ENCODE measurements at places on chromosomes 7 and 10.

DNA sequence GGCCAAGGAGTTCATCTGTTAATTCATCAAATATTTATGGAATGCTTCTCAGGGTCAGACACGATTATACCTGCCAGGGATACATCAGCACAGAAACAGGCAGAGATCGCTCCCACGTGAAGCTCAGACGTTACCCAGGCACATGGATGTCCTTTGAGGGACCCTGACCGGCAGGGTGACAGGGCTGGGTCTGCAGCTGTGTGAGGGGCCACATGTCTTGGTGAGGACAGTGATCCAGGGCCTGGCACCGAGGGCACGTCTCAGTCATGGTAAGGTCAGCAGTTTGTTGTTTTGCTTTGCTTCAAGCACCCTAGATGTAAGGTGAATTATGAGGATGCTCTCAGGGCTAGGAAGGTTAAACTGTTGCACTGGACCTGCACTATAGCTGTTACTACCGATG, 227.9 kb downstream of the WDR37 start:
- no peak for DNase-seq

DNA sequence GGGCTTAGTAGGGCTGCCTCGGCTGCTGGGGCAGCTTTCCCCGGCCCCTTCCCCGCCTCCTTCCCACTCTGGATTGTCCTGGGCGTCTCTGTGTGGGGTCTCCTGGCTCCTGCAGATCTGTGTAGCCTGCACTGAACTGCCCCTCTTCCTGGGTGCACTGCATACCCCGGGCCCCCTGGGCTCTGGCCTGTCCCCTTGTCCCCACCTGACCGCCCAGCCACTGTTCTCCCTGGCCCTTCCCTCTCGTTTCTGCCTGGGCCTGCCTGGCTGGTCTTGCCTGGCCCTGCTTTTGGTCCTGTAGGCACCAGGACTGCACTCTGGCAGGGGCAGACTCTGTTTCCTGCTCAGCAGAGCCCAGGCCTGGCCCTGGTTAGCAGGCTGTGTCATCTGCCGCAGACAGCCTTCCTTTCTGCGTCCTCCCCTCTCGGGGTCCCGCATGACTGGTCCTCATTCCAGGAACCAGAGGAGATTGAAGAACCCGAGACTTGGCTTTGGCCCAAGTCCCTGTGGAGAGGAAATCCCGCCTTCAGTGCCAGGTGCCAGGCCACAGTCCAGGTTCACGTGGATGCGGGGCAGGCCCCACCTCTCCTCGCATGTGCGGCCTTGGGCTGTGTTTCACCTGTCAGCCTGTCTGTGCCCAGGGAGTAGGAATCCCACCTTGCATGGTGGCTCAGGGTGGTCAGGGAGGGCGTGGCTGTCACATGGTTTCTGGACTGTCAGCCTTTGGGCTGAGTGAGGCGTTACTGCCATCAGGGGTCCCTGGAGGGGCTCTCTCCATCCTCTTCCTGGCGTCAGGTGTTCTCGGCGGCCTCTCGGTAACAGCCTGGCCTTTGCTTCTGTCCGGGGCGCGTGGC, 9.2 kb downstream of the INPP5A start:
- peak; percentile 55 for DNase-seq

DNA sequence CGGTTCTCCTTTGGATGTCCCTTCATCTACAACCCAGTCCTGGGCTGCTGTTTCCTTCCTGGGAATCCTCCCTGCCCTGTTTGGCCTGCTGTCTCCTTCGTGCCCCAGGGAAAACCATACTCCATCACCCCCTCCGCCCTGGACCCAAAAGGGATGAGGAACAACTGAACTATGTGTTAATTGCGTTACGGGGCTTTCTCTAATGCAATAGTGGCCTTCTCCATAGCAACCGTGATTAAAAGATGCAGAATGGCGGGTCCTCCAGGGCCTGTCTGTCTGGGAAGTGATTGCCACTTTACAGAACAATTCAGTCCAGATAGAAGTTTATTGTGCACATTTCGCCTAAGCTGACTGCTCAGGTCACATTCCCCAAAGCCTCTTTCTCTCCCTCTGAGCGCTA, 112.0 kb upstream of the FGFR2 start:
- peak; percentile 77 for DNase-seq

DNA sequence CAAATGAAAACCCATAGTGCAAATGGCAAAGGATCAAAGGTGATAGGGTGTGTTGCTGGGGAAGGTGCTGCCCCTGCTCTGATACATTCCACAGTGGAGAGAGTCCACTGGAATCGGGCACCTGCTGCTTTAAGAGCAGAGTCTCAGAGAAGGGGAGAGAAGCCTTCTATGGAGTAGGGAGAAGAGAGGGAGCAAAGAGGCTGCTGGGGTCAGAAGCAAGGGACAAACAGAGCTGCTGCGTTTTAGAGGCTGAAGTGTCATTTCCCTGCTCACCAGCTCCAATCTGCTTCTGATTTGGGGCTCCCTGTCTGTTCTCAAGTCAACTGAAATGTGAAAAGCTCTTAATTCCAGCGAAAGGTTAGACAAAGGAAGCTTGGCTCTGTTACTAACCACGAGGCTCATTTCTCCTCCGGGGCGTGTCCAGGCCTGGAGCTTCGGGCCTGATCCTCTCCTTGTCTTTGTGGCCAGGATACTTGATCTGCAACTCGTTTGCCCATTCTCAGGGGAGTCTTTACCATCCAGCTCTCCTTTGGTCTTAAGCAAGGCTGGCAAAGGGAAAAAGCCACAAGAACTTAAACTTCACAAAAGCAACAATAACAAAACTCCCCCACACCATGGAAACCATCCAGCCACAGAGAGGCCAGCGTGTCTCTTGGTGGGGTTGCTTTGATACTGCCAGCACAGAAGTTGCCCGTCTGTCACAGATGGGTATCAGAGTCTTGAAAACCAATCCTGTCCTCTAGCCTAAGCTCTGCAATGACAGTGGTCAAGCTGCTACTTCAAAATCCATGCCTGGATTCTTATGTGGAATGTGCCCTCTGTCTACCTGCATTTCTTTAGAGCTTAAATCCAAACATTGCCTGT, 692.6 kb downstream of the SUGCT start:
- DNase-seq = no peak

DNA sequence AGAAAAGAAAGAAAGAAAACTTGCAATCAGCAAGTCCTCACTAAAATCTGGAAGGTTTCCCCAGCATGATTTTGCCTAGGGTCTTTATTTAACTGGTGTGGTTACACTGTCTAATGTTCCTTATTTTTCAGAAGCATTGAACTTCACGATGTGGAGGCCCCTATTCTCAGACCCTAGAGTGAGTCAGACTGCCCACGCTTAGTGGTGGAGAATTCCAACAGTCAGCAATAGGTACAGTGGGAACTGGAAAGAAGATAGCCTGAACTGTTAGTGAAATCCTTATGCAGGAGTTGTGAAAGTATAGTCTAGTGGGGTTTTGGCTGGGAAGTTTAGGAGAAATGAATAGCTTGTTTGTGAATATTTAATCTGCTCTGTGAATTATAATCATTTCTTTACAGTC, 115.0 kb downstream of the FZD1 start:
- no peak for DNase-seq

GRCh38 chr10:129949891-129950291, 14.2 kb downstream of the EBF3 start:
- DNase-seq = peak; percentile 82

DNA sequence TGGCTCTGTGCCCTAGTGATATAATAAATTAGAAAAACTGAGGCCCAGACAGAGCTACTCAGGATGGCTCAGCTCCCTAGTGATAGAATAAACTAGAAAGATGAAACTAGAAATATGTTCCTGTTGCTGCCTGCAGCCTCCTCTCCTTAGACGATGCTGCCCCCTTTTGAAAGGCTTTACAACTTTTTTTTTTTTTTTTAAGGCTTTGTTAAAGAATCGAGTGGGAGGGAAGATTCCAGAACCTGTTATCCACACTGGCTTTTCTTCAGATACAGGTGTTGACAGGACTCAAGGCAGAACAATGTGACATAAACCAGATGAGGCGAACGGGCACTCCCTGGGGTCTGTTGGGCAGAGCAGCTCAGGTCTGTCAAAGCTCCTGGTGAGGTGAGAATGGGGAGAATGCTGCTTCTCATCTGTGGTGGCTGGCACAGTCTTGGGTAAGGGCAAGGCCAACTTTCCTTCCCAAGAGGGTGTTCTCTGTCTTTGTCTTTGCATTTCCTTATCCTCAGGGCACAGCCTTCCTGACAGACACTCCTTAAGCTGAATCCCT, 175.1 kb downstream of the COBL start:
- no peak for DNase-seq

- no peak for DNase-seq
These were observed 13.1 kb downstream of the EZH2 start for GRCh38 chr7:148871030-148871429.

GRCh38 chr10:11555556-11555955, 55.9 kb downstream of the USP6NL start:
- no peak for DNase-seq

- no peak for DNase-seq
These were observed 37.4 kb downstream of the CCDC6 start for GRCh38 chr10:59868696-59869593.

DNA sequence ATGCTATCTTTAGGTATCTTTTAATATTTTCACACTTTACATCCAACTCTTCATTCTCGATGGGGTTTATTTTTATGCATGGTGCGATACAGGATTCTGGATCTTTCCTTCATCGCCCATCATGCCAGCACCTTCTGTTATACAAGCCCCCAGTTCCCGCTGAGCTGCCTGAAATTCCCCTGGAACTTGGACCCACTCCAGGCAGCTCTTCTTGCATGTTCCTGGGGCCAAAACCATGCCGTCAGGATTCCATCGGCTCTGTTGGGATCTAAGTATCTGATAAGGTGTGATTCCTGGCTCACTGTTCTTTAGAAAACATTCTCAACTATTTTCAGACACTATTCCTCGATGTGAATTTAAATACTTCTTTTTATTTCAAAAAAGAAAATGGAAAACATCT, 40.5 kb upstream of the PPP2R2D start:
- DNase-seq = no peak

- DNase-seq = no peak
These were observed 70.2 kb downstream of the ANKRD26 start for GRCh38 chr10:27030060-27030459.

GRCh38 chr7:32062150-32062549, 8.1 kb downstream of the PDE1C start:
- DNase-seq = peak; percentile 66

- no peak for DNase-seq
These were observed 24.6 kb upstream of the WNT16 start for GRCh38 chr7:121304102-121304658.

GRCh38 chr10:97331153-97331703, 3.3 kb downstream of the FRAT2 start:
- DNase-seq = no peak

DNA sequence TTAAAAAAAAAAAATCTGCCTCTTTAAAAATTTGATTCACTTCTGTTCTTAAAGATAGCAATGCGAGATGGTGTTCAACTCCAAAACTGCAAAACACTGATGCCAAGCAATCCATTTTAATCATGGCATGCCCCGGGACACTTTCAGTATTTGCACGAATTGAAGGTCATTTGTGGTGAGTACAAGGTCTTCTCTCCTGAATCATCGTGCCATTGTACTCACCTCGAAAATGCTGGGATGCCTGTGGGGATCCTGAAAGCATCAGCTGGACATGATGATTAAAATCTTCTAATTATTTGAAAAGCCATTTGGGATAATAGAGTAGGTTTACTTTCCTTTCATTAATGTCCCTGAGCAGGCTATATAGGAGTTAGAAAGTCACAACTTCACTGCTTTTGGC, 125.1 kb upstream of the NRP1 start:
- DNase-seq = no peak

DNA sequence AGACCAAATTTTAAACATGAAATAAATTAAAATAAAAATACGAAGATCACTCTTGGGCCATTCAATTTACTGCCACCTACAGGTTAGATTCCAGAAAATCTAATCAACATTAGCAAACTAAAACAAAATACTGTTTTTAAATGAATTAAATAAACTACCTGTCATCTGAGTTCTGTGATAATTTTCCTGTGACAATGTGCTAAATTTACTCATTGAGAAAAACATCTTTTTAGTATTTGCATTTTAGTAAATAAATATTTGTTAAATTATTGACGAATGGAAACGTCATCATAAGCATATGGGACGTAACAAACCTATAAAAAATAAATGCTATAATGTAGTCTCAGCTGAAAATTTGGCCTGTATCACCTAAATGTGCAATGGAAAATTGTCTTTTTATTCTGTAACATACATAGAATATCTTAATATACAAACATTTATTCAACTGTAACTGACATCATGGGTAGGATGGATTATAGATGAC, 72.1 kb downstream of the ITGB8 start:
- no peak for DNase-seq

- no peak for DNase-seq
These were observed 3.5 kb downstream of the PRR15 start for GRCh38 chr7:29567174-29567573.

DNA sequence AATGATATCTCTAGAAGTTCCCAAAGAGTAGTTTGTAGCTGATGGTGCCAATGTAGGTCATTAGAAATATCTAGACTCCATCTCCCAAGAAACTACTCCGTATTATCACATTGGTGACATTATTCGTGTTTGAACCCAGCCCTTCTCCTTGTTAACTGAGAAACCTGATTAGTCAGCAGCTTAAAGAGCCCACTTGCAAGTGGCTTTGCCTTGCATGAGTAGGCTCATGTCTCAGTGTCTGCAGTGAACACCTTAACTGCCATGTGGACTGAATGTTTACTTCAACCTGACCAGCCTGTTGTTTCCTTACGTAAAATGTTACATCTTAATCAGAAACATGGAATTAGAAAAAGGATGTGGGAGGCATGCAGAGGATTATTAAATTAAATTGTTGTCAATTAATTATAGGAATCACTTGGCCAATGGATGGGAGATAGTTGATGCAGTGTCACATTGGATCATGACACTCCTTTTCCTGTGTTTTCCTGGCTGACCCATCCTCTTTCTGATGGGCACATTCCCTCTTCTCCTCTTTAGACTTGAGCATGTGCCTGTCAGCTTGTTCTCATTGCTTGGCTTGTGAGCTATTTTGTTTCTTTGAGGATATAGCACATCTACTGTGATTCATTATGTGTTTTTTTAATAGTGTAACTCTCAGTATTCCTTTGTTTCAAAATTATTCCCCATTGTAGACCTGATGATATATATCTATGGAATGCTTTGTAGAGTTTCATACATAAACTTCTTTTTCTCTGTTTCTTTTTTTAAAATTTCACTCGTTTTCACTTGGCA, 18.0 kb downstream of the STARD3NL start:
- no peak for DNase-seq

- DNase-seq = no peak
These were observed at the start of gene RBP4 for GRCh38 chr10:93601146-93601773. Gene RBP4 (minus strand): TSS chr10:93601235. CDS start chr10:93601028, 207 bp downstream.

DNA sequence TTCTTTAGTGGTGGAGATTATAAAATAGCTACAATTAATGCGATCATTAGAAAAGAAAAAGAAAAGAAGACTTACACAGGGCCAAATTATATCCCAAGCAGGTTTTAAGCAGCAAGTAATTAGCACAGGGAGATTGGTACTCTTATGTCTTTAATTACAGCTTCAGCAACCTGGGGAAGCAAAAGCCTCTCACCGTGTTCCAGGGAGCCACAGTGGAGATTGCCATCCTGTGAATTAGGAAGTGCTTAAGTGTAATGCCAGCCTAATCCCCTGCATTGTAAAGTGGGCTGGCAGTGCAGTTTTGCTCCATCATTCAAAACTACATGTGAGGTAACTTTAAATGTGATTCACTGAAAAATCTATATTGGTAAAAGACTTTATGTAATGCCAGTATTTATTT, 533.5 kb upstream of the COBL start:
- DNase-seq = no peak

Measured in BE2C (cell line).